Kasumi-1 (cell line): ENCODE measurements at places on chromosomes 4 and X.

GRCh38 chrX:49171752-49172279, at the start of gene PLP2:
TSS of gene PLP2 (plus strand) at chrX:49171898. CDS start at chrX:49172001, 103 bp downstream.
- peak; percentile 13 for DNase-seq

DNA sequence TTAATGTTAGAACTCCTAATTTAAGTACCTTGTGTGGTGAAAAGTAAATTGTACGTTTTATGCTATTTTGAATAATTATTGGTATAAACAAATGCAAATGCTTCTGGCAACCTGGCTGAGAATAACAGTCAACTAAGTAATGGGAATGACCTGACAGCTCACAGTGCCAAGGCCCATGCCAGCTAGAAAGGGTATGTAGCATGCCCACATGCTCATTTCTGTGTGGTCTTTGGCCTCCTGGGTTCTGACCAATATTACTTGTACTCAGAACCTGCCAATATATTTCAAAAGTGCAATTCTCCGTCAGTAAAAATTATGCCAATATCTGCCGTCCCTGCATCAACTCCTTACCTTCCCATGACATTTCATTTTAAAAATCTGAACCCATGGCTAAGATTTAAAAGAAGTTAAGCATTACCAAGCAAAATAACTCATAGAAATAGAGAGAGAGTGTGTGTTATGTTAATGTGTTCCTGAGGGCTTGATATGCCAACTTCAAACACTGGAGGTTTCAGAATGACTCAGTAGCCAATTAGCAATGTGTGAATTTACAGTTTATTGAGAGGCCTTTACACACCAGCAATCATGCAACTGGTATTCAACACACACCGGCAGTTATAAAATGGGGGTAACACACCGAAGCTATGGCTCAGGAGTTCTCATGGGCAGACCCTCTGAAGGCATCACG, 820.8 kb downstream of the FSTL5 start:
- no peak for DNase-seq

GRCh38 chrX:56233100-56233499, 944 bp downstream of the KLF8 start:
- no peak for DNase-seq

GRCh38 chr4:5781691-5782090, 70.7 kb downstream of the EVC start:
- DNase-seq, result no peak

GRCh38 chrX:47482065-47482511, 934 bp downstream of the ZNF41 start:
- no peak for DNase-seq

DNA sequence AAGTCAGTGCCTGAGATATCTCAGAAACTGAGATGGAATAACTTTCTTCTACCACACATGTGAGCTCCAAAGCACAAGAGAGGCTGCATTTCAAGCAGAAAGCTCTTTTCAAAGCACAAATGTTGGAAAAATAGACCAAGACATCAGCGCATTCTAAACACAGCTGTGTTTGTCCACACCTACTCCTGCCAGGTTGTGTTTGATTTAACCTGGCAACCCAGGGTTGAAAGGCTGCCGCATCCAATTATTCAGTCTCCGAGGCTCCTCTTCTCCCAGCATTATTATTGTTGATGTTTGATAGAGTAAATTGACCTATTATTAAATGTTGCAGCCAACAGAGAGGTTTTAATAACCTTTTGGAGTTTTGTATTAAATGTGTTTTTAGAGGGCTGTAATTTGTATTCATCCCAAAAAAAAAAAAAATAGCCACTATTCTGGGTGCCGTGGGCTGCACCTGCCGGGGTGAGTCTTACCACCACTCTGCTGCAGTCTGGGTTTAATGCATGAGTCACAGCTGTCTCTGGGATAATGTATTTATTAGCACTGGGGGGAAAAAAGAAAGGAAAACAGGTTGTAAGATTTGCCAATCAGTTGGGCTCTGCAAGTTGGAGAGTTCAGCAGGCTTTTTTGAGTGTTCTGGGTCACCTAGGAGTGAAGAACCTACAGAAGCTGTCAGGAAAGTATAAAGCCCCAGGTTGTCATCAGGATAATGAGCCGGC, 105.2 kb upstream of the NOCT start:
- no peak for DNase-seq

- DNase-seq, result peak; percentile 56
Observed at GRCh38 chr4:158817562-158818296, 48.9 kb downstream of the FNIP2 start.

- DNase-seq, result no peak
Observed at GRCh38 chr4:2352729-2353221, 65.7 kb downstream of the ZFYVE28 start.

DNA sequence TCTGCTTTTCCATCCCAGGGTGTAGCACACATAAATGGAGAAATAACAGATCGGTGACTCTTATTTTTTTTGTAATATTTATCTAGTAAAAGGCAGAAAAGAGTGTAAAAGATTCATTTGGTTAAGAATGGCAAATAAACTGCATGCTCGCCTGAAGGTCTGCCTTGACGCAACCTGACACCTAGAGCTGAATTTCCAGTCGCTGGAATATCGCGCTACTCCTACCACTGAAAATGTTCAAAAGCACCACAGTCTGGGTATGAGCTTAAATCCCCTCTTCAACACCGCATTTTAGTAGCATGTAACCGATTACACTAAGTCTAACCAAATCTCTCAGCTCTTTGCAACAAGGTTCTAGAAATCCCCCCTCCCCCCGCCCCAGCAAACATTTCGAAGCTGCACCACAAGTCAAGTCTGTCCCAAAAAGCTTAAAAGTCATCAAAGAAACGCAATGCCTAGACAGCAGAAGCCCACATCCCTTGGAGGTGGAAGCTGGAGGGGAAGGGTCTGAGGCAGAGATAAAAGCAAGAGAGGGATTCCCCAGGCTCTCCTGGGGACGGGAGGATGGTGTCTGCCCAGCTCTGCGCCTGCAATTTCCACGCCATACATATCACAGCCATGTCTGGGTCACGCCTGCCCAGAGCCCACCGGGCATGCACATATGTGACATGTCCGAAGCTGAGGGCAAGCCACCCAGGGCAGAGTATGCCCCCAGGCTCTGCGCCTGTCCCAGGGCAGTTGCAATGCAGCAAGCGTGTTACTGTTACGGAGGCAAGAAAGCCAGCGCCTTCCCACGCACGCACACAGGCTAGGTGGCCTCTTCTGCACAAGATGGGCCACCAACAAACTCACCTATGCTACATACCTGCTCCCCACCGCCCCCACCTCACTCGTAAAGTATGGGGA, 1.4 kb downstream of the FGF13 start:
- no peak for DNase-seq

GRCh38 chr4:148141501-148141900, 300.7 kb downstream of the NR3C2 start:
- no peak for DNase-seq

GRCh38 chr4:173343832-173344397, 9.8 kb upstream of the HMGB2 start:
- DNase-seq, result no peak

DNA sequence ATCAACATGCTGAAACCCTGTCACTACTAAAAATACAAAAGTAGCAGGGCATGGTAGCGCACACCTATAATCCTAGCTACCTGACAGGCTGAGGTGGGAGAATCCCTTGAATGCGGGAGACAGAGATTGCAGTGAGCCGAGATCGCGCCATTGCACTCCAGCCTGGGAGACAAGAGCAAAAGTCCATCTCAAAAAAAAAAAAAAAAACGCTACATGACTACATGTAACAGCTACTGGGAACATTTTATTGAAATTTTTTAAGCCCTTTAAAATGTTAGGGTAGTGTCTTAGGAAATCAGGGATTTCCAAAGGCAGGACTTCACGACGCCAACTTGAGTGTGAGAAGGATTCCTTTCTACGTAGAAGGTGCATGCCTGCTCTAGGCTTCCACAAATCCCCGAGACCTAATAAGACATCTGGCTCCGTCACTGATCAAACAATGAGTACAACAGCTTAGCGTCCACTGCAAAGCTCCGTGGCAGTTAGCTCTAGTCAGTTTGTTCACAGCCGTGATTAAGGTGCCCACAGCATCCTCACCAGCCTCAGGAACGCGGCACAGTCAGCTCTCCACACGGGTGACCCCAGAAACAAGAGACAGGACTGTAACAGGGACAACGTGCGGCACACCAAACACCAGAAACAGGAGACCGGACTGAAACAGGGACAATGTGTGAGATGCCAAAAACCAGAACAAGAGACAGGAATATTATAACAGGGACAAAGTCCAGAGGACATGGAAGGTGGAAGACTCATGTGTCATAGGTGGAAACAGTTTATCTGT, 33.7 kb downstream of the DHRSX start:
- DNase-seq, result no peak

- DNase-seq, result peak; percentile 29
Observed at GRCh38 chr4:148442832-148443511, 758 bp upstream of the NR3C2 start.

DNA sequence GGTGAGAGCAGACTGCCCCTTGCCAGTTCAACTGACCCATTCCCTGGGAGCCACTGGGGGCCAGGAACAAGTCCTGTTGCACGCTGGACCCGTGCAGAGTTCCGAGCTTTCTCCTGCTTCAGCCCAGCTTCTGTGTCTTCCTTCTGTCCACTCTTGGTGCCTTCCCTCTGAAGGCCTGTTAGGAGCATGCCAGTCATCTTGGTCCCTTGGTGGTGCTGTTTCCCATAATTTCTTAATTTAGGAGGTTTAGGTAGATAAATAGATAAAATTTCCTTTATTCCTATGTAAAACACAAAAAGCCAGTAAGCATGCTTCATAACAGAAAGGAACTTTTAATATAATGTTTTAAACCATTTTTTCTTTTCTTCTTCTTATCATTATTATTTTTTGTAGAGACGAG, 672.7 kb downstream of the CCSER1 start:
- no peak for DNase-seq
